DMS79 (cell line): ENCODE measurements at places on chromosomes 3 and 15.

- DNase-seq: no peak
These were observed 11.1 kb downstream of the UACA start for GRCh38 chr15:70752193-70752635.

DNA sequence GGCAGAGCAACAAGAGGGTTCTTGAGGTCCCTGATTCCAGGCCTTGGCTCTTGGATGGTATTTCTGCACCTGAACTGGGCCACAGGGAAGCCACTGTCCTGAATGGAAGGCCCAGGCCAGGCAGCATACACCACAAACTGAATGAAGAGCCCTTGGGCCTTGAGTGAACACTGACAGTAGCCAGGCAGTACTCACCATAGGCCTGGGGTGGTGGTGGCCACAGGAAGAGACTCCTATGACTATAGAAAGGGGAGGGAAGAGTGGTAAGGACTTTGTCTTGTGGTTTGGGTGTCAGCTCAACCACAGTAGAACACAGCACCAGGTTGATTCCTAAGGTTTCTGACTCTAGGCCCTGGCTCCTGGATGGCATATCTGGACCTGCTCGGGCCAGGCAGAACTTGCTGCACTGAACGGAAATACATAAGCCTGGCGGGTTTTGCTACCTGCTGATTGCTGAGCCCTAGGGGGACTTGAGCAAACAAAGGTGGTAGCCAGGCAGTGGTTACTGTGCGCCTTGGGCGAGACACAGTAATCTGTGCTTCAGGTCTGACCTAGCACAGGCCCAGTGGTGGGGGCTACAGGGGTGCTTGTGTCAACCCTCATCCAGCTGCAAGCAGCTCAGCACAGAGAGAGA is 241.4 kb downstream of the ISL2 start:
- DNase-seq: no peak

DNA sequence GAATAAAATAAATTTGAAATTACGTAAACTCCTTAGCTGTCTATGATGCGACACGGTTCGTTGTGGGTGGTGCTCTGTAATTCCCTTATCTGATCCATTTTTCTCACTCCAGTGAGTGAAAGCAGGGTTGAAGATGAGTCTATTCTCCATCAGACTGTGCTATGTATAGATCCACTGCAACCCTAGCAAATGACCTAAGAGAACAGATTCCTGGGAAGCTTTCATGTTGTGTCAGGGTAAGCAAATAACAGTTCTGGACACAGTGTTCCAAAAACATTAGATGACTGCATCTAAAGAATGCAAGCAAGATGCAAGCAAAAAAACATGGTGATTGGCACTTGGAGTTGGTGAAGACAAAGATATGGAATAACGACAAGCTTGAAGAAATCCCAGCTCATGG is 239.3 kb downstream of the SLC9A9 start:
- DNase-seq: no peak

DNA sequence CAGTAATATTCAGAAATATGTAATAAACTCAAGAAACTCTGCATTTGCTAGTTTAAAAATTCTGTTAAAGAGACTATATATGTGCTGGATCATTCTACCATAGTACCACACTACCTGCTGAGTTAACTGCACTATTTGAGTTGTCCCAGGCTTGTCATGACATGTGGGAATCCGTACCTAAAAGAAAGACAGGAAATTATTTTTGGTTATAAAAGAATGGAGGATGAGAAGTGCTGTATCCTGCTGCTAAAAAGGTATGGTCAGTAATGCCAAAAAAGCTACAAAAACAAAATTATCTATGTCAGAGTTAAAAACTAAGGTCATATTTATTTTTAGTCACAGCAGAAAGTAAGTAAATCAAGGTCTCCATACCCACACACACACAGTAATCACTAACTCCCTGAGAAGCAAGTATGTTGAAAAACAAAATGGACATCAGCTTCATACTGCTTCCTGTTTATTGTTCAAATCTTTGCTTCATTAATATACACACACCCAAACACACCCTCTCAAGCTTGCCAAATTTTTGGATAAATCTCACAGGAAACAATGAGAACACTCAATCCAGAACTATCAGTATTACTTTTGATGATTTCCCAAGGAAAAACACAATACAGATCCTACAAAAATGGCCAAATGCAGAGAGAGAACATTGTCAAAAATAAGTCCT is 33.7 kb downstream of the DENND6A start:
- no peak for DNase-seq

DNA sequence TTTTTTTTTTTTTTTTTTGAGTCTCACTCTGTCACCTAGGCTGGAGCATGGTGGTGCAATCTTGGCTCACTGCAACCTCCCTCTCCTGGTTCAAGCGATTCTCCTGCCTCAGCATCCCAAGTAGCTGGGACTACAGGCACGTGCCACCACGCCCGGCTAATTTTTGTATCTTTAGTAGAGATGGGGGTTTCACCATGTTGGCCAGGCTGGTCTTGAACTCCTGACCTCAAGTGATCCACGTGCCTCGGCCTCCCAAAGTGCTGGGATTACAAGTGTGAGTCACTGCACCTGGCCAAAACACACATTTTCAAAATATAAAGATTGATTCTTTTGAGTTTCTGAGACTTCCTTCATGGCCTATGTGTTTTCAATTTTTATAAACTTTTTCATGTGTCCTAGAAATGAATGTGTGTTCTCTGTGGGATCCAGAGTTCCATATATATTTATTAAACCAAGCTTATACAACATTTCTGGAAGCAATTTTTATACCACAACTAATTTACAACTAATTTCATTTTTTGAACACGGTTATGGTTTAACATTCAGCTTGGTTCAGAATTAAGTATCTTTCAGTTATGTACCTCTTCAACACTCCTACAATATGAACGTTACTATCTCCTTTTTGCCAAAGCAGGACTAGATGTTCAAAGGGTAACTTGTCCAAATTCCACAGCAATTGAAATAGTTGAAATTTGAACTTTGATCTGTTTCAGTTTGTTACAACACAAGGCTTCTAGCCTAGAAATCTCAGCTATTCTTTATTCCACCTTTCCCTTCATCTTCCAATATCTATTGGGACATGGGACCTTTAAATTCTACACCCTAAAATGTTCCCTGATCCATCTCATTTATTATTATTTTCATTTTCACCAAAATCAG is 1.5 kb downstream of the ACAD11 start:
- DNase-seq: no peak

- no peak for DNase-seq
These were observed 34.2 kb downstream of the RAB11A start for GRCh38 chr15:65903296-65904073.

DNA sequence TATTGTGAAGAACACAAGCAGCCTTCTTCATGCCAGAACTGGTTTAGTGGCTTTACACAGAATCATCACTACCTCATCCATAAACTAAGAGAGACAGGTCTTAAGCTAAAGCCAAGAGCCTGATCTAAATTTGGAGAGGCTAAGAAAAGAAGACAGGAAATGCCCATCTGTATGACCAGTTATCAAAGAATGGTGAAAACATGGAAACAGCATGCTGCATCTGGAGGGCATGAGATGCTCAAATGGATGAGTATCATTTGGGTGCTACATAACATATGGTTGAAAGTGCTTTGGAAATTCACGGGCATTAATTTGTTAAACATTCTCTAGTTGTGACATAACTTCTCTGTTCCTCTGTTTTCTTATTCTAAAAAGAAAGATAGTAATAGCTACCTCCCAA is 112.5 kb downstream of the CPNE4 start:
- DNase-seq: no peak
